ENCODE measurements at places on chromosomes 12 and 14. TPM values are rescaled to one million over a fixed set of nuclear protein-coding genes. Genes with fewer than 3 reads are reported as not detected.

DNA sequence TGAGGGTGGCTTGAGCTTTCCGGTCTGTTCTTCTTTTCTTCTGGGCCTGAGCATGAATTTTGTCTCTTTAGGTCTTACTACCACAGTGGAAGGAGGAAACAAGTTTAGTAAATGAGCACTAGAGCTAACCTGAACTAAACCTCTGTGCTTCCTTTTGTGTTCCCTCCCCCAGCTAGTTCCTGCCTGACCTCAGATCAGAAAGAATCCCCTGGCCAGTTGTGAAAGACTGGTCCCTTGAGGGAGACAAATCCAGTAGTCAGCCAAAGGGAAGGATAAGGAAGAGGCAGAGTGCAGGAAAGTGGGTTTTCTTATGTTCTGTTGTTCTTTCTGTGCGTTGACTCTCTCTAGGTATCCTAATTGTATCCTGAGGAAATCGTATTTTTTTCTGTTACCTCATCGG, 17.5 kb downstream of the ZNF664 start:
- DNase-seq: no peak

Gene GPR33
- total RNA-seq: not detected

DNA sequence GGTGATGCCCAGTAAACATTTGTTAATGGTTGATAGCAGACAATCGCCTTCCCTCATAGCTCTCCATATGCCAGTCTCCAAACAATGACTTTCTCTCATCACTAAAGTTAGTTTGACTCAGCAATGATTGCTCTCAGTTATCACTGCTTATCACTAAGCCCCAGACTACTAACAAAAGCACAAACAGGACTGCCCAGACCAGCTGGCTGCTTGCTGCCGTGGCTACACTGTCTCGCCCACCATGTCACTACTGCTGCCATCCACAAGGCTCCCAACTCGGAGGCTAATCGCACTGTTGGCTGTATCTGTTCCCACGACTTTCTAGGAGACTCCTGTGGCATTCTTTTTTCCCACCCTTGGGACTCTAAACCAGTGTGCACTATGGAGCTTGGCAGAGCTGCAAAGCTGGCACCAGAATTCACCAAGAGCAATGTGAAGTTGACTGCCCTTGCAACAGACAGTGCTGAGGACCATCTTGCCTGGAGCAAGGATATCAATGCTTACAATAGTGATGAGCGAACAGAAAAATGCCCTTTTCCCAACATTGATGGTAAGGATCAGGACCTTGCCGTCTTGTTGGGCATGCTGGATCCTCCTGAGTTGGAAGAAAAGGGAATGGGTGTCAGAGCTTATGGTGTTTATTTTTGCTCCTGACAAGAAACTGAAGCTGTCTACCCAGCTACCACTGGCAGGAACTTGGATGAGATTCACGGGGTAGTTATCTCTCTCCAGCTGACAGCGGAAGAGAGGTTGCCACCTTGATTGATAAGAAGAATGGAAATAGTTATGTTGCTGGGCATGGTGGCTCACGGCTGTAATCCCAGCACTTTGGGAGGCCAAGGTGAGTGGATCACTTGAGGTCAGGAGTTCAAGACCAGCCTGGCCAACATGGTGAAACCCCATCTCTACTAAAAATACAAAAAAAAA, 27.1 kb upstream of the NR2C1 start:
- no peak for DNase-seq

DNA sequence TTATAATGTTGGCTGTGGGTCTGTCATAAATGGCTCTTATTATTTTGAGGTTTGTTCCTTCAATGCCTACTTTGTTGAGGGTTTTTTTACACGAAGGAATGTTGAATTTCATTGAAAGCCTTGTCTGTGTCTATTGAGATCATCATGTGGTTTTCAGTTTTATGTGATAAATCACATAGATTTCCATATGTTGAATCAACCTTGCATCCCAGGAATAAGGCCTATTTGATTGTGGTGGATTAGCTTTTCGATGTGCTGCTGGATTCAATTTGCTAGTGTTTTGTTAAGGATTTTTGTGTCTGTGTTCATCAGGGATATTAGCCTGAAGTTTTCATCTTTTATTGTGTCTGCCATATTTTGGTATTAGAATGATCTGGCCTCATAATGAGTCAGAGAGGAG, 27.6 kb downstream of the SLC2A13 start:
- DNase-seq: no peak

GRCh38 chr14:64774272-64774671, 70.0 kb downstream of the PLEKHG3 start:
- DNase-seq: no peak

- DNase-seq: no peak
These were observed 44.5 kb upstream of the PTPRR start for GRCh38 chr12:70964867-70965510.

Measured in pulmonary artery endothelial cell (primary cell).